ENCODE measurements at places on chromosomes 7 and 10.
A peak's percentile ranks its signal among the peaks of the same experiment; 100 is the strongest.

- no peaks in the 10 kb centered on the region for H3K4me1 ChIP-seq
- DNase-seq: no peak
- H3K36me3 ChIP-seq: no peaks in the 10 kb centered on the region
- no peaks in the 10 kb centered on the region for H3K27me3 ChIP-seq
- H3K27ac ChIP-seq: no peak overlapping the region
- H3K4me3 ChIP-seq: no peak overlapping the region
These were observed 182.2 kb downstream of the HTR7 start for GRCh38 chr10:90675621-90676020.

GRCh38 chr7:45987521-45988290, 66.6 kb upstream of the IGFBP3 start:
- no peak overlapping the region for H3K27ac ChIP-seq
- no peaks in the 10 kb centered on the region for H3K27me3 ChIP-seq

- no peak overlapping the region for H3K4me3 ChIP-seq
- H3K27me3 ChIP-seq: no peaks in the 10 kb centered on the region
- H3K27ac ChIP-seq: peak overlapping the region; percentile 81
- peaks cover 50% of the 10 kb centered on the region for H3K4me1 ChIP-seq
- no peaks in the 10 kb centered on the region for H3K36me3 ChIP-seq
- DNase-seq: peak; percentile 71
These were observed 22.3 kb downstream of the PALD1 start for GRCh38 chr10:70500812-70501301.

DNA sequence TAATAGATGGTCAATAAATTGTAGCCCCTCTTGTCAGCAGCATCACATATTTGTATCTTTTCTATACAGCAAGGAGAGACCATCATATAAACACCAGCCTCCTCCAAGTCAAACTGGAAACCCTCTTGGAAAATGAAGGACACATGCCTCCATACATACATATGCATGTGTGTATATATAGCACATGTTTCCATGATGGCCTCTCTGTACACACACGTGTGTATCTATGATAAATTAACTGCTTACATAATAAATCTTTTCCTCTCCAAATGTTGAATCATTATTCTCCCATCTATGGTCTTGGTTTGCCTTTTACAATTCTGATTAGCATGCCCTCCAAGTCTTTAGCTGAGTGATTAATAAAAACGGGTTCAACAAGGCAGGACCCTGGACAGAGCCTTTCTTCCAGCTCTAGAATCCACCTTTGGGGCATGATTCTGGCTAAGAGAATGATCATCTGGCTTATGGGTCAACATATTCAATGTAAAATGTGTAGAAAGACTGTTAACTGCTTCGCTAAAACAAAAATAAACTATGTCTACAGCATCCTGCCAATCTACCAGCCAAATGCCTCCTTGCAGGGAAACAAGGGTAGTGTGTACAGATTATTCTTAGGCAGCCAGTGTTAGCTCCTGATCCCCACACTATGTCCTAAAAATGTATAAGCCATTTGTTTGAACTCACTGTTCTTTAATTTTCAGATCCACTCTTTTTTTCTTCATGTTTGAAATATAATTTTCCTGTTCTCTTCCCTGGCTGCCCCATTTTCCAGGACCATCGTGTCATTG, 70.0 kb downstream of the CRTAC1 start:
- H3K27ac ChIP-seq: no peak overlapping the region
- no peak for DNase-seq
- no peaks in the 10 kb centered on the region for H3K4me1 ChIP-seq
- no peaks in the 10 kb centered on the region for H3K36me3 ChIP-seq

Measured in heart left ventricle (tissue), 16 donors.